PC-9 (cell line): ENCODE measurements at places on chromosomes 5 and 9. TPM values are rescaled to one million over a fixed set of nuclear protein-coding genes. Genes with fewer than 3 reads are reported as not detected.

- no peak for DNase-seq
Measured at GRCh38 chr9:75120686-75121085, 32.4 kb downstream of the OSTF1 start.

GRCh38 chr5:176570044-176570443 lies 20.9 kb downstream of the CDHR2 start:
- DNase-seq = no peak

DNA sequence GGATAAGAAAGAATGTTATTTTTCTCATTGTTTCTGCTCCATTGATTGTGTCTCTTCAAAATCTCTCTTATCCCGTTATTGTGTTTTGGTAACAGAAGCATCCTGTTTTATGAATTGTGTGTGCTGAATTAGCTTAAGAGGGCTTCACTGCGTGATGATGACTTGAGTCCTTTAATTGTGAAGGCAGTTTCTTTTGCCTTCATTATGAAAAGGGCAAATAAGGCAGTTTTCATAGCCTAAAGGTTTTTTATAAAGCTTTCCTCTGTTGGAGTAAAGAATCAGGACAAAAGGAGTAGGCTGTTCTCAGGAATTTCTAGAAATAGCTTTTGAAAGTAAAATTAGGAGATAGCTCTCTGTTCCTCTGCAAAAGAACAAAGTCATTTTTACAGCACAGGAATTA lies 169.8 kb downstream of the FOCAD start:
- no peak for DNase-seq

GRCh38 chr9:93224591-93224990 lies 40.7 kb downstream of the WNK2 start:
- peak; percentile 99 for DNase-seq

DNA sequence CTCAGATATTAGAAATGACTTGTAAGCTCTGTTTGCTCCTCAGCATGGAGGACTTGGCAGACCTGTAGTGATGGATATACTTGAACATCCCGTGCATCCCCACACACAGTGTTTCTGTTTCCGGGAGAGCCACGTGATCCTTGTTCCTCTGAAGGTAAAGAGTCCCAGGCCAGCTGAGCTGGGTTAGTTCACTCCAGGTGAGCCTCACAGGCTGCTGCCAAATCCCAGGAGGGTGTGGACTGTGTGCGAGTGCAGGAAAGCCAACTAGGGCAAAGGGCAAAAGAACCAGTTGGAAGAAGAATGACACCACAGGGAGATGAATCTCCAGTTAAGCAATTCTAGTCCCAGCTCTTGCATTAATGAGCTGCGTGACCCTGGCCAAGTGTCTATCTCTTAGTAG lies 10.4 kb upstream of the TOMM5 start:
- peak; percentile 60 for DNase-seq

Gene LOX
- 2.8 and 3.2 TPM in 2 replicates for total RNA-seq

GRCh38 chr5:58496488-58496887 lies 5.3 kb downstream of the GAPT start:
- no peak for DNase-seq

DNA sequence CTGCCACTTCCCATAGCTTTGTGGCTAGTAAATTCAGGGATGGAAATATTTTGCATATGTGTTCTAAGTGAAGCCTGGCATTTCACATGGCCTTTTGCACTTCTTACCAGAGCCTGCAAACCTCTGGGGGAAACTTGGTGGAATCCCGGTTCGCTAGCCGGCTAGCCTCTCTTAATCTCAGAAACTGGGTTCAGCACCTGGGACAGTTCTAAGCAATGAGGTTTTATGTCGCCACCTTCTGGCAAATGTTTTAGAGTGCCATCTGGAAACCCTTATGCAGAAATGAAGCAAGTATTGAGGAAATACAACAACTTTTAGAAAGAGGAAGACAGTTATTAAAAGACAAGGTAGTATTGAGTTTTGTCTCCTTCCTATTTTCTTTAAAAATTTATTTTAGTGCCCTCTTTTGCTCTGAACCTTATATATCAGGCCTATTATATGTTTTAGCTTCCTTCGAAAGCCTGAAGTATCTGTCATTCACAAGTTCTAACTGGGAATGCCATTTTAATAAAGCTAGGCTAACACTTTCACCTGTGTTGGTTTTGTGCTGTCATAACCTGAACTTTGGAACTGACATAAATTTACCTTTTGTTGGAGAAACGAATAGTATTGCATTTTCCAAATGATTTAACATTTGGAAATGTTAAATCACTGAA lies 963 bp upstream of the HTR1A start:
- DNase-seq = peak; percentile 43

Gene KIF4B
- total RNA-seq = 0.13 TPM in 1 of 2 replicates, not detected in the other

DNA sequence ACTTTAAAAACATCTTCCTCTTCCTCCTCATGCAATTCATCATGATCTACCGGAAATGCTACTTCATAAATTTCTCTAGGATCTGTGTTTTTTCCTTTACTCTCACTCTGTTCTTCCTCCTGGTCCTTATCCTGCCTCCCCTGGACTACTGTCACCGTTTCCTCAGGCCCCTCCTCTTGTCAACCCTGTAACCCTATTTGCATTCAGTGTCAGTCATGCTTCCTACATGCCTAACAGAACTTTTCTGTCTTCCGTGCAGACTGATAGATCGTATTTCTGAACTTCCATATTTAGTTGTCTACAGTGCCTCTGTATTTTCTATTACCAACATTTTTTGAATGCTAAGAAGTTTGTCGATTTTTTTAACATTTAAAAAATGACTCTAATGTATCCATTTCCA lies 27.3 kb downstream of the HTR4 start:
- no peak for DNase-seq
